ENCODE measurements at places on chromosomes 7 and 10.
A peak's percentile ranks its signal among the peaks of the same experiment; 100 is the strongest.

- H3K4me1 ChIP-seq: no peaks in the 10 kb centered on the region
- no peaks in the 10 kb centered on the region for H3K36me3 ChIP-seq
- DNase-seq: no peak
- H3K27ac ChIP-seq: no peak overlapping the region
- H3K4me3 ChIP-seq: no peak overlapping the region
Measured at GRCh38 chr10:133351408-133352318, 4.5 kb downstream of the PRAP1 start.

DNA sequence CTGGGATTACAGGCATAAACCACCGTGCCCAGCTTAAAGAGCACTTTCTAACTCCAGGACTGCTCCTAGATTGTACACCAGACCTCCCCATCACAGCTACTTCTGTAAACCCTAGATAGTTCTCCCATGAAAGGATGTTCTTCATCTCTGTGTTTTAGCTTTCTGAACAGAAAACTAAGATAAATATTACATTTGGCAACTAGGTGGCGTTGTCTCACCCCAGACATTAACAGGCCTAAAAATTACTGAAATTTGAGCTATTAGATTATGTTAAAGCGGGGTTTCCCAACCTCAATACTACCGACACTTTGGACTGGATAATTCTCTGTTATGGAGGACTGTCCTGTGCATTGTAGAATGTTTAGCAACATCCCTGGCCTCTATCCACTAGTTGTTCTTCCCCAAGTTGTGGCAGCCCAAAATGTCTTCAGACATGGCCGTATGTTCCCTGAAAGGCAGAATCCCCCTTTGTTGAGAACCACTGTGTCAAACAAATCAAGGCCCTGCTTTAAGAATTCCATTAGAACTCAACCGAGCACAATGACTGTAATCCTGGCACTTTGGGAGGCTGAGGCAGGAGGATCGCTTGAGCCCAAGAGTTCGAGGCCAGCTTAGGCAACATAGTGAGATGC, 19.1 kb downstream of the ATOH7 start:
- H3K4me1 ChIP-seq: no peaks in the 10 kb centered on the region
- DNase-seq: peak; percentile 40
- no peaks in the 10 kb centered on the region for H3K27me3 ChIP-seq
- H3K4me3 ChIP-seq: no peak overlapping the region
- H3K36me3 ChIP-seq: no peaks in the 10 kb centered on the region
- H3K27ac ChIP-seq: no peak overlapping the region

DNA sequence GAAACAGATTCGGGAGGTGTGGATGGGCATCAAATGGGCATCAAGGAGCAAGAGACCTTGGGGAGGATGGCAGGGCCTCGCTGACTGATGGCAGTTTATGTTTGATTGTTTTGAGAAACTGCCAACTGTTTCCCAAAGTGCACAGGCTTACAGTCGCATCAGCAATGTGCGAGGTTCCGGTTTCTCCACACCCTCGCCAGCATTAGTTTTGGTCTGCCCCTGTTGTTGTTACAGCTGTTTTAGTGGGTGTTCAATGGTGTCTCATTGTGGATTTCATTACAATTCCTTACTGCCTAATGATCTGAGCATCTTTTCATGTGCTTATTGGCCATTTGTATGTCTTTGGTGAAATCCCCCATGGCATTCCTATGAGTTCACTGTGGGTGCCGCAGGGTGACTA, 24.4 kb downstream of the AKR1E2 start:
- H3K36me3 ChIP-seq: no peaks in the 10 kb centered on the region
- 0 out of 2 replicates have a peak overlapping the region, but pooled peaks have one; percentile 11 for H3K4me3 ChIP-seq
- DNase-seq: no peak
- H3K27me3 ChIP-seq: no peaks in the 10 kb centered on the region
- no peak overlapping the region for H3K27ac ChIP-seq

GRCh38 chr7:128044064-128044463, 12.8 kb upstream of the LRRC4 start:
- H3K4me1 ChIP-seq: peaks cover 25% of the 10 kb centered on the region
- peak; percentile 37 for DNase-seq
- H3K27ac ChIP-seq: peak overlapping the region; percentile 5
- no peaks in the 10 kb centered on the region for H3K27me3 ChIP-seq

DNA sequence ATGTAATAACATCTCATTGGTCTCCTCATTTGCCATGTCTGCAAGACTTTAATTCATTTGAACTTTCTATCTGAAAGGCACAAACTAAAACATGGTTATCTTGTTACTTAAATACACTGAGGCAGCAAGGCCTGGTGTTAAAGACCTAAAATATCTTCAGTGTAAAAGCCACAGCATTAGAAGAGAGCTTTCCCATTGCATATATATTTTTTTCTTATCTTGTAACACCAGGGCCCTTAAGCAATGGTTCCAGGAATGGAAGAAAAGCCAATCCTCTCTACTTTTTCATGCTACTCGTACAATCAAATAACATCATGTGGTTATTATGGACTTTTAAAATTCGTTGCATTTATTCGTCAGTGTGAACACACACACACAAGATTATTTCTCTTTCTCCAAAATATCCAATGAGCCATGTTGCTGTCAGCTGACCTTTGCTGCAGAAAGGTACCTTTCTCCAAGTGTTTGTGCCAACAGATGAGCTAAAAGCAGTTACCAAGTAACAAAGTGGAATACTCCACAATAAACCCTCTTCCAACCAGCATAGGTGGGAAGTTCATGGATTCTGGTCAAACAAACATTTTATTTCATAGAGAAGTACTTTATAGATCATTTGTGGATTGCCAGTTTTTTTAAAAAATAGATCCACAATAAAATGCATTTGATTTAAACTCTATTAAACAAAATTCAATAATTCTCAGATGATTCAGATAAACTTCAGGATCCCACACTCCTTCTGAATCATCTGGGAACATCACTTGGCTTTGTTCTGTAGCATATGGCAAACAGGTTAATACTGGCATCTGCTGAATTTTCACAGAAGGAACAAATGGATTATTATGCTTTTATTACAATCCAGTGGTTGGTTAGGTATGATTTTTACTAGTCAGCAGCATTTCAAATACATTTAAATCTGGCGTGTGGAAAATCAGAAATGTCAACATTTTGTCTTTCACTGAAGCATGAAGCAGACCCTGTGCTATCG, 63.3 kb upstream of the AGBL3 start:
- no peaks in the 10 kb centered on the region for H3K4me1 ChIP-seq
- H3K36me3 ChIP-seq: no peaks in the 10 kb centered on the region
- no peak overlapping the region for H3K4me3 ChIP-seq
- no peaks in the 10 kb centered on the region for H3K27me3 ChIP-seq
- no peak for DNase-seq

DNA sequence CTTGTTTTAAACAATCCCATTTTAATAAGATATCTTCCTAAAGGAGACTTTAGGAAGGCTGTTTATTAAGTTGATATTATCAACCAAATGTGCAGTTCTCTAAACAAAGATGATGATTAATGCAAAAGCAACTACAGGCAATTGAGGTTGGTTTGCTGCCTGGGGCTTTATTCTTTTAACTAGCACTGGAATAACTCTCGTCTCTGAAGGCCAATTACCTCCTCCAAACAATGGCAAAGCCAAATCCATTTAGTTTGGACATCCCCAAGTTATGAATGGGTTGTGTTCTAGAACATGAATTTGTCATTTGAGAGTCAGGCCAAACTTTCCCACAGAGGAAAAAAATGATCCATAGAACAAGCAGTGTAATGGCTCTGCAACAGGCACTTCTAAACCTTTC, 114.1 kb downstream of the SLC16A9 start:
- H3K27me3 ChIP-seq: no peaks in the 10 kb centered on the region
- no peak overlapping the region for H3K27ac ChIP-seq
- H3K4me1 ChIP-seq: no peaks in the 10 kb centered on the region

- no peaks in the 10 kb centered on the region for H3K27me3 ChIP-seq
- H3K4me3 ChIP-seq: no peak overlapping the region
- peak overlapping the region; percentile 18 for H3K27ac ChIP-seq
- peaks cover 10% of the 10 kb centered on the region for H3K4me1 ChIP-seq
- peak; percentile 67 for DNase-seq
Measured at GRCh38 chr7:124208173-124208572, 175.3 kb upstream of the TMEM229A start.

GRCh38 chr10:110865809-110866482, 5.8 kb upstream of the PDCD4 start:
- H3K36me3 ChIP-seq: no peaks in the 10 kb centered on the region
- H3K4me1 ChIP-seq: peaks cover 74% of the 10 kb centered on the region
- peak overlapping the region; percentile 54 for H3K4me3 ChIP-seq
- peak overlapping the region; percentile 97 for H3K27ac ChIP-seq
